ENCODE measurements at places on chromosomes 2 and 18.

DNA sequence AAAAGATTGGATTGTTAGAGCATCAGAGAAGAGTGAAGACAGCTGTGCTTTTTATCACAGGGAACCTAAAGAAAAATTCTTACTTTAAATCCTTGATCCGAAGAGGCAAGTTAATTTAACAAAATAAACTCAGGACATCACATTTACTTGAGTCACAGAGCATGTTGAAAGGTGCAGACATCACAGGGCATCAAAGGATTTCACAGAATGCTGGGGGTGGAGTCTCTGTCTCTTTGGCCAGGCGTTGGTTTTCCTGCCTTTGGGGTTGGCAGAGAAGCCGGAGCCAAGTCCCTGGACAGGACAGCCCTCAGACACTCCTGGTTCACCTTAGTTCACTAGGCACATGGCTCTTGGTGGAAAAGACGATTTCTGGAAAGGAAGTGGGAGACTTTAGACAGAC lies 56.3 kb downstream of the SH3RF3 start:
- no peak for DNase-seq

DNA sequence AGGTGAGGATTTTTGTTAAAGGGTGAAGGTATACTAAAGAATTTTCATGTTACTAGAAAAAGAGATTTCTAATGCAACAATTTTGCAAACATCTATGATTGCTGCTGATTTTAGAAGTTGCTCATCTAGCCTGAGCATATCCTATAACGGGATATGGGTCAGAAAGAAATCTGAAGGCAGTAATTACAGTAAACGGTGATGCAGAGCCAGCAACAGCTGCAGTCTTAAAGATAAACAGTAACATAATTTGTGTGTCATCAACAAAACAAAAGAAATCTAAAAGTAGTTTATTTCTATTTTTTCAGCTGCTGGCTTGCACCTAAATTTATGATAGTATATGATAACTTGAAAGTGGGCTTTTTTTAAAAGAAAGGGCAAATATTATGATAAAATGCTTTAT lies 215.7 kb downstream of the SLC4A10 start:
- DNase-seq = no peak

DNA sequence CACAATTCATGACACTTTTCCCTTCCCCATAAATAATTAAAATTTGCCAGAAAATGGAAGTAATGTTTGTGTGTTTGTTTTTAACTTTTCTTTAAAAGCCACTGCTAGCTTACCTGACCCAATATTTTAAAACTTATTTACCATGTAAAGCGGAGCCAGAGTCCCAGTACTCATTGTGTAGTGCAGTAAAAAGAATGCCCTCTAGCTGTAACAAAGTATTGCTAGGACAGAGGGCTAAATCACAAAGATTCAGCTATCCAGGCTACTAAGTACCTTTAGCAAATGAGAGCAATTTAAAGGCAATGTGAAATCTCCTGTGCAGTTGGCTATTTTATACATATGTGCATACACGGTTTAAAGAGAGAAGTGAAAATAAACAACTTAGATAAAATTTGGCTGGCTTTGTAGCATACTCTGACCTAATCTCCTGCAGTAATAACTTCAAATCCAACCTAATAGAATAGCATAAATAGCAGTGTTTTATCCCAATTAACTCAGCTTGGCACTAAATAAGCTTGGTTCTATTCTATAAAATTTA lies 997.4 kb upstream of the PIK3C3 start:
- no peak for DNase-seq

GRCh38 chr2:160940699-160941098 lies 219.5 kb upstream of the TANK start:
- DNase-seq = peak; percentile 5

DNA sequence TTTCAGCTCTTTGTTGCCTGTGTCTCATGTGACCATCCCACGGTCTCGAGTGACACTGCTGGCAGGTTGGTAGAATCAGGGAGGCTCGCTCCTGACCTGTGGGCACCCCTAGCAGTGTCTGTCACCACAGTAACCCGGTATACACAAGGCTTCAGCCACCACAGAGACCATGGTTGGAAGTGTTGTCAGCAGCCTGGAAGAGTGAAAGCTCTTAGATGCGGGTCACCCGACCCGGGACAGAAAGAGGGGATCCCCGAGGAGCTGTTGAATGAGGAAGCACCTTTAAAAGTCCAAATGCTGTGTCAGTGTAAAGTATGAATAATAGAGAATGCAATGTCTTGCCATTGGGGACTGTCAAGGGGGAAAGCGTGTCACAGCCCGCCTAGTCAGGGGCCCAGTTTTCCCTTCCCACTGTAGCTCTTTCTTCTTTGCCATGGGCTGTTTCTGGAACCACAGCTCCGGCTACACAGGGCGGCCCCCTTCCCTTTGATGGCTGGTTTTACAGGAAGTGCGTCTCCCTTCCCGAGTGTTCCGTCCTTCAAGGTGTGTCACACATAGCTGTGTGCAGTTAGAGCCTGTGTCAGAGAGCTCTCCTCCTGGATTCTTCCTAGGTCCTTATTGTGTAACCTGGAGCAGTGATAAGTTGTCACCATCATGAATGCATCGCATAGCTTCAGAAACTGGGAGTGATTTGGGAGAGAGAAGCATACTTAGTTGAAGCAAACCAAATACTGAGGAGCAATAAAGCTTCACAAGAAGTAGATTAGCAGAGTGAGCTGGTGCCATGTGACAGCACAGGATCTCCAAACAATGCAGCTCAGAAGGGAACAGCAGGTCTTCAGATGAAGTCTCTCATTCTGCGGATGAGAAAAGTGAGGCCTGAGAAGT lies 81.4 kb downstream of the MTCL1 start:
- DNase-seq = no peak

DNA sequence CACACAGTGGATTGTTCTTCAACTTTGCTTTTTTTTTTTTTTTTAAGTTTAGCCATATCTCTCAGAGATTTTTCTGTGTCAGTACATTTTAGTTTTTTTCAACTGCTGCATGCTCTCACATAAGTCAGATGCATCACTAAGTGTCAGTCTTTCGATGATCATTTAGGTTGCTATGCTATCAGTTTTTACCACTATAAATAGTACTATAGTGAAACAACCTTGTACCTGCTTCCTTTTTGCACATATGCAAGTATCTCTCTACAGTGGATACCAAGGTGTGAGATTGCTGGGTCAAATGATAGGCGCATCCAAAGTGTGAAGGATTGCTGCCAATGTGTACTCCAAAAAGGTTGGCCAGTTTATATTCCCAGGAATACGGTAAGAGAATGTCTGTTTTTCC lies 33.5 kb upstream of the MAP4K3 start:
- DNase-seq = no peak

DNA sequence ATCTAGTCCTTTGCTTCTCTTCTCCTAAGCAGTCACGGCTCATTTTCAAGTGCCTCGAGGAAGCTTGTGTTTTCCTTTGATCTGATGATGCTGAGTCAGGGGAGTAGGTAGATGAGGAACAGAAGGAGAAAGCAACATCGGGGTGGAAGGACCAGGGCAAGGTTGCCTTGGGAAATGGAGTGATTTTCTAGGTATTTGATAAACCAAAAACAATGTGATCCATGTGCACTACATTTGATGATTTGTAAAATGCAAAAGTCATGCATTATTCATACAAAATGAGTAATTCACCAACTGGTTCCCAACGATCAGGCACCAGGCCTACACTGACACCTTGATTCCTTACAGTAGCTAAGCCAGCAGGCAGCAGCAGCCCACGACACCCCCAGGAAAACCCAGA lies 205.3 kb downstream of the ANAPC1 start:
- DNase-seq = no peak

Data from activated CD4-positive, alpha-beta T cell treated with anti-CD3 and anti-CD28 coated beads, Interleukin-2, Interleukin-6, amounts not matched to agents 100 ng/mL and 50 ng/mL, durations not matched to agents 16 hours and 8 hours (primary cell).